ENCODE measurements at places on chromosomes 5 and 9.

- no peak for DNase-seq
Measured at GRCh38 chr5:168316139-168316578, 24.7 kb downstream of the WWC1 start.

DNA sequence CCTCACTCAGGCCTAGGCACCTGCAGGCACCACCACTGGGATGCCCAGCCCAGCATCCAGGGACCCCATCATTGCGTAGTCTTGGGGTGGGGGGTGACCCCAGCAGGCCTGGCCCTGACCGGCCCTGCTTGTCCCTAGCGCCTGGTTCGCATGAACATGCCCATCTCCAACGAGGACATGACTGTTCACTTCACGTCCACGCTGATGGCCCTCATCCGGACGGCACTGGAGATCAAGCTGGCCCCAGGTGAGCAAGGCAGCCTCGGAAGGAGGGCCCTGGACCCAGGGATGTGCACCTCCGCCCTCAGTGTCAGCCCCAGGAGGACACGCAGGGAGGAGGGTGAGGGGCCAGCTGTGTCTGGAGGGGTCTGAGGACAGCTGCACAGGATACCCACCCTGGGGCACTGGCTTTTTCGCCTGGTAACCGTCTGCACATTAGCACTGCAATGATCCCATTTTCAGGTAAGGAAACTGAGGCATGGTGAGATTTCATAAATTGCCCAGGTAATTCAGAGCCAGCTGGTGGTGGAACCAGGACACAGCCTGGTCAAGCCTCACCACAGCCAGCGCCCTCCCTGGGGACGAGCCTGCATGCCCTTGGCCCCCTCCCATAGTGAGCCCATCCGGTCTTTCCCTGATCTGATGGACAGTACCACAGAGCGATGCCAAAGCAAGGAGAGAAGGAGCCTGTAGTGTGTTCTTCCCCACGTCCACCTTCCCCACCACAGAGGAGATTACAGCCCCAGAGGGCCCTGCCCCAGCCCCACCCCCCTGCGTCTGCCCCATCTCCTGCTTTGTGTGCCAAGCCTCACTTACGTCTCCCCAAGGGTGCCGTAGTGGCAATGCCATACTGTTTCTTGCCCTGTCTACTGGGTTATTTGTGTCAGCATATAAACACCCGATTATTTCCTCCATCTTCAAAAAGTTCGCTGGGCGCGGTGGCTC is 228.3 kb downstream of the CACNA1B start:
- DNase-seq, result no peak

GRCh38 chr9:134676886-134677285 is 35.3 kb downstream of the COL5A1 start:
- no peak for DNase-seq

DNA sequence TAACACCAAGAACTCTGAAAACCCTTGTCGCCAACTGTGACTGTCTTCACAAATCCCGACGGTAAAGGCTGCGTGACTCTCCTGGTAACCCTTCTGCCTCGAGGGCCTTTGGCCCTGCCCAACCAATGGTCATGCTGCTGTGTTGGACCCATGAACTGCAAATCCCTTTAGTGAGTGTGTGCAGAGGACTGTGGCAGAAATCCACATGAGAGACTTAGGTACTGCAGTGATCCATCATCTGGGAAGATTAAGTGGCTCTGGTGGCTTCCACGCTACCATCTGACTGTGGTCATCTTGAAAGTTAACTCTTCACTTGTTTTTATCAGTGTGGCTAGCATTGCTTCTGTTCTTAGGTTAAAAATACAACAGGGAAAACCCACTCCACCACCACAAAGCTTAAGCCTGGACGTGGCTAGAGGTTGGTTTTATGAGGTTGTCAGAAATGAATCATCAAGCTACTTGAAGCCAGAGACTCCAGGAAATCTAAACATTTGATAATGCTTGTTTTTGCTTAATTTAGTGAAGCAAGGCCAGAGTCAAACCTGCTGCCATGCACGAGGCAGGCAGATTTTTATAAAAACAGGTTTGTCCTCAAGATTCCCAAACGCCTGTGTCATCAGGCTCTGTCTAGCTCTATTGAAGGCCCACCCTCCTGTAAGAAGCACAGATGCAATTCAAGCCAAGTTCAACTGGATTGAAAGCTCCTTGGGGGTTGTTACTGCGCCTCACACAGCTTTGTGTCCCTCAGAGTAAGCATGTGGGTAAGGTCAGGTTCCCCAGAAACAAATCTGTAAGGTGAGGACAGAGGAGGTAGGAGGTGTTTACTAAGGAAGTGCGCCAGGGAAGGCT is 52.7 kb upstream of the ERCC6L2 start:
- no peak for DNase-seq

DNA sequence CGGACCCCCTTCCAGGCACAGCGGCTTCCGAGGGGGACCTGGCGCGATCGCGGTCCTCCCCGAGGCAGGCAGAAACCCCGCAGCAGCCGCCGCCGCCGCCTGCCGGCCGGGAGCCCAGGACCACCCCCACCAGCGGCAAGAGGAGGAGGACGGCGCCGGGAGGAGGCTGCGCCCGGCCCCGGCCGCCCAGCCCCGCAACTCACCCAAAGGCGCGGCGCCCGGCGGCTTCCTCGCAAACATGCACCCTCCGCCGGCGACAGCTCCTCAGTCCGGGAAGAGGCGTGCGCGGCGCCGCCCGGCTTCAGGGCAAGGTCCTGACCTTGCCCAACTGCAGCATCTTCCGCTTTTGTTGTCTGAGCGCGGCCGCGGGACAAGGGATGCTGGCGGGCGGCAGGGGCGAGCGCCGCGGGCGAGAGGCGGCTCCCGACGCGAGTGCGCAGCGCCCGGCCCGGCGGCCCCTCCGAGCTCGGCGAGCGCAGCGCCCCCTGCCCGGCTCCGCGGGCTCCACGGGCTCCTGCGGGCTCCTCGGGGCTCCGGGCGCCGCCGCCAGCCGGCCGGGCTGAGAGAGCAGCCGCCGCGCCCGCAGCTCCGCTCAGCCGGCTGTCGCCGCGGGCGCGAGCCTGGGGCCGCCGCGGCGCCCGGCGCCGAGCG is 507 bp downstream of the CTNND2 start:
- DNase-seq, result no peak

- DNase-seq, result no peak
Measured at GRCh38 chr5:109448838-109449237, 39.1 kb upstream of the PJA2 start.

- DNase-seq, result no peak
Measured at GRCh38 chr9:118896324-118897000, 472.8 kb downstream of the BRINP1 start.

GRCh38 chr5:123371575-123372179 is 51.5 kb downstream of the CEP120 start:
- peak; percentile 24 for DNase-seq

DNA sequence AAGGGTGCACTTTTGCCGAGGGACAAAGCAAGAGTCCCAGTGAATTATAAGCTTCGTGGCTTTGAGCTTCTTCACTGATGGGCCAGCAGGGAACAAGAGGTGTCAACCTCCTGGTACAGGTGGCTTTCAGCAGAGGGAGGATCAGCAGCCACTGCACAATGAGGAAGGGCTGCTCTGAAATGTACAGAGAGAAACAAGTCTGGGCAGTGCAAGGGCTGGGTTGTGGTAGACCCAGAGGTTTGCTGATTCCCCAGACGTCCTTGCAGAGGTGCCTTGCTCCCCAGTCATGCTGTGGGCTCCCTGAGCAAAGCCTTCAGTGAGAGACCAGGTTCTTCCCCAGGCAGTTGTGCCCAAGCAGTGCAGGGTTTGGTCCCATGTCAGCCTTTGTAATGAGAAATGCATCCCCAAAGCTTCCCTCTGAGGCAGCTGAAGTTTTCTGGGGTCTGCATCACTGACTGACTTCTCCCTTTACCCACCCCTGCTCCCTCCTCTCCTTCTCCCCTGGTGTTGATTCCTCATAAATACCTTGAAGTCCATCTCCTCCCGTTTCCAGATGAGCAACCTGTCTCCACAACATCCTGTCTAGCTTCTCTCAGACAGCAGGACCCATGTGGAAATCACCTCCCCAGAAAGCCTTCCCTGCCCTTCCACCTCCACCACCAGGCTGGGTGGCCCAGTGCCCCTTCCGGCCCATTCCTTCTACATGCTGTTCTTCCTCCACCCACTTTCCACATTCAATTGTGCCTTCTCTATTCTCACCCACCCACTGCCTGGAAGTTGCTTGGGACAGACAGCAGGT is 599.6 kb upstream of the ADAMTS16 start:
- no peak for DNase-seq

DNA sequence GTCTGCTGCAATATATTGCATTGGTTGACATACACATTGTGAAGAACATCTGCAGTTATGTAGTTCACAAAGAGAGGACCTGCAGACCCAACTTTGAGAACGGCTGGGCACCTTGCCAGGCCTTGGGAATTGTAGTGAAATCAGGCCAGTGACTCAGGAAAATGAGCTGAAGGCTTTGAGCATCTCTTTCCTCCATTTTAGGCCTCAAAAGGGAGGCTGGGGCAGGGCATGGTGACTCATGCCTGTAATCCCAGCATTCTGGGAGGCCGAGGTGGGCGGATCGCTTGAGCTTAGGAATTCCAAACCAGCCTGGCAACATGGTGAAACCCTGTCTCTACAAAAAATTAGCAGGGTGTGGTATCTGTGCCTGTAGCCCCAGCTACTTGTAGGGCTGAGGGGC is 1.4 kb upstream of the IPPK start:
- no peak for DNase-seq

- no peak for DNase-seq
Measured at GRCh38 chr5:96259151-96259772, 173.8 kb downstream of the PCSK1 start.

DNA sequence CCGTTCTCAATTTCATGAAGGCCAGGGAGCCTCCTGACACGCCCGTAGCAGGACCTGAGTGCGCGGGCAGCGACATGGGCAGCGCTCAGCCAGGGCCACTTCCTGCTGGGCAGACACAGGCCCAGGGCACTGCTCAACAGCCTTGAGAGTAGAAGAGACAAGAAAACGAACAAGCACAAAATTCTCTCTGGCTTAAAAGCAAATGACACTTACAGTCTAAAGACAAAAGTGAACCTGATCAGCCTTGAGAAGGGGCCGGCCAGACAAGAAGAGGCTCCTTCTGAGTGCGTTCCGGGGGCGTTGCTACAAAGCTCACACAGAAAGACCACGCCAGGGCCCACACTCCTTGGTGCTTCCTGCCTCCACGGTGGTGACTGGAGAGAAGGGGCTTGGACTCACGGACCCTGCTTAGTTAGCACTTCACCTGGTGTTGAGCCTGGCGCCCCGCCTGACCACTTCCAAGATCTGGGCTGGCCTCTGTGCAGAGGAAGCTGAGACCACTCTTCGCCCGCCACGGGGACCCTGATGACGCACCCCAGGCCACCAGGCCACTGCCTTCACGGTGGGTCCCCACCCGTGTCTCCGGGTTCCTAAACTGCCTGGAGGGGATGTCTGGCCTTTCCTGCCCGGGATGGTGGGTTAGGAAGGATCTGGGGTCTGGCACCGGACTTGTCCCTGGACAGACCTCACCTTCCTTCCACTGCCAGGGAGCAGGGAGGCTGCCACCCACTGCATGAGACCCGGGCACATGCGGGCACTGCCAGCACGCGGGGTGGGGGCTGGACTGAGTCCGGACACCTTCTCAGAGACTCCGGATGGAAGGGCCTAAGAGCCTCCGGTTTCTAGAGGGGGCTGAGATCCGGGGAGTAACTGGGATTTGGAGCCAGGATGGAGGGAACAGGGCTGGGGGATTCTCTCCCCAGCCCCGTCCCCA is 1.3 kb downstream of the SLC12A7 start:
- no peak for DNase-seq

DNA sequence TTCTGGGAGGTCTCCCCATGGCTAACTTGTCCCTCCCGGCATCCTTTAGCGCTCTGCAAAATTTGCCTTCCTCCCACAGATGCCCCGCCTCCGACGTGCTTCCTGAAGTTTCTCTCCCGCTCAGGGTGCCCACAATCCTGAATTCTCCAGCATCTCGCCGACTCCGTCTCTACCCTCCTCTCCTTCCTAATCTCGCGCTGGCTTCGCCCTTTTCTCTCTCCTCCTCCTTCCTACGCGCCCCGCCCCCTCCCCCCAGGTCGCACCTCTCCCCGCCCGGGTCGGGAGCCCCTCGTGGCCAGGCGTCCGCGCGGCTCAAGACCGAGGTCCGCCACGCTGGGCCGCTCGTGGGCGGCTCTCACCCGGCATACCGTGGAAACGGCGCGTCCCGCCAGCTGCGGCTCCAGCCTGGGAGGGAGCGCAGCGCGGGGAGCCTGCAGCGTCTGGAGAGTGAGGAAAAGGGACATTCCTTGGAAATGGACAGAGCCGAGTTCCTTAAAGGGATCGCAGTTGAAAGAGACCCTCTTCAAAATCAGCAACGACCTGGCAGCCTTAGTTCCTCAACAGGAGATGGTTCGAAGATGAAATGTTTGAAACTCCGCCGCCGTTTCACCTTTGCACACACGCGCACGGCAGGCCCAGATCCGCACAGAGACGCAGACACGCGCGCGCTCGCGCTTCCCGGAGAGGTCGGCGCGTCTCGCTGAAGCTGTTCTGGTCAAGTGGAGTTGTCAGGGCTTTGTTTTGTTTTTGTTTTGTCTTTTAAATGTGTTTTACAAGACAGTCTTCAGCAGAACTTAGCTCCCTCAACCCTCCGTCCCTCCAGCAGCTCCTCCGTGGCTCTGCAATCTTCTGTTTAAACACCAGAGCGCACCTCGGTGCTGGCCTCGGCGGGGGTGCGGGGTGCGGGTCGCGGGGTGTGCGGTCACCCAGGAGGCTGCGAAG is 5.0 kb upstream of the IRX2 start:
- DNase-seq, result no peak

DNA sequence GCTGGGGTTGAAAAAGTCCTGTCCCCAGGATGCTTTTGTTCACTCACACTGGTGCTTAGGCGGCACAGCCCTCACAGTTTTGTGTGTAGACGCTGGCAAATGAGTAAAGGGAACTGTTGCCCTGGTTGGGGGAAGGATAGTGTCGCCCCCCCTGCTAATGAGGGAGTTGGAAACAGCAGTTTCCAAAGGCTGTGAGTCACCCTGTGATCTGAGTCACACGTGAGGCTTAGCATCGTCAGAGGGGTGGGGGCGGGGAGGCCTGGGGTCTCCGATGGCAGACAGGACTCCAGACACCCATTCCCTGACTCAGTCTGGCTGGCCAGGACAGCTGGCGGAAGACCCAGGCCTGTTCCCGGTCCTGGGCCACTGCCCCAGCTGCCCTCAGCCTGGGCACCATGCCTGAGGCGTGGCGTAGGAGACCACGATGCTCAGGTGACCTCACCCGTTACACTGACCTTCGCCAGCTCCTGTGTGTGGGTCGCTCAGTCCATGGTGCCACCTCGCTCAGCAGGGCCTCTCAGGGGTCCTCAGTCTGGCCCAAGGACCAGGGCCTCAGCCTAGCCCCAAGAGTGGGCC is 2.9 kb downstream of the DNAJB5 start:
- peak; percentile 67 for DNase-seq

GRCh38 chr9:135865531-135865930 is 41.8 kb downstream of the CAMSAP1 start:
- no peak for DNase-seq

DNA sequence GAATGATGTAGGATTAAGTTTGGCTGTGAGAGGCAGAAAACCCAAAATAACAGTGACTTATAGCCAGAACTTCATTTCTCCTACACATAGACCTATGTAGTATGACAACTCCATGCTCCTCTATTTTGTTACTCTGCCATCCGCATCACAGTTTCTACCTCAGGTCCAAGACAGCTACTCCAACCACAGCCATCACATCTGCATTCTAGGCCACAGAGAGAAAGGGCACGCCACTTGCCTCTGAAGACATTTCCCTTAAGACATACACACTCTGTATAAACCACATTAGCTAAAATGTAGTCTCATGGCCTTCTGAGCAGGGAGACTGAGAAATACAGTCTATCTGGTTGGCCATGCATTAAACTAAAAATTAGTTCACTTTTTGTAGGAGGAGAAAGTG is 10.0 kb downstream of the SPINK4 start:
- no peak for DNase-seq
